Stimulated activated CD4-positive, alpha-beta T cell treated with anti-CD3 and anti-CD28 coated beads, Interleukin-2, amount 100 ng/mL, for 4 hours (primary cell): ENCODE measurements at places on chromosomes 3 and 15.
A peak's percentile ranks its signal among the peaks of the same experiment; 100 is the strongest.

DNA sequence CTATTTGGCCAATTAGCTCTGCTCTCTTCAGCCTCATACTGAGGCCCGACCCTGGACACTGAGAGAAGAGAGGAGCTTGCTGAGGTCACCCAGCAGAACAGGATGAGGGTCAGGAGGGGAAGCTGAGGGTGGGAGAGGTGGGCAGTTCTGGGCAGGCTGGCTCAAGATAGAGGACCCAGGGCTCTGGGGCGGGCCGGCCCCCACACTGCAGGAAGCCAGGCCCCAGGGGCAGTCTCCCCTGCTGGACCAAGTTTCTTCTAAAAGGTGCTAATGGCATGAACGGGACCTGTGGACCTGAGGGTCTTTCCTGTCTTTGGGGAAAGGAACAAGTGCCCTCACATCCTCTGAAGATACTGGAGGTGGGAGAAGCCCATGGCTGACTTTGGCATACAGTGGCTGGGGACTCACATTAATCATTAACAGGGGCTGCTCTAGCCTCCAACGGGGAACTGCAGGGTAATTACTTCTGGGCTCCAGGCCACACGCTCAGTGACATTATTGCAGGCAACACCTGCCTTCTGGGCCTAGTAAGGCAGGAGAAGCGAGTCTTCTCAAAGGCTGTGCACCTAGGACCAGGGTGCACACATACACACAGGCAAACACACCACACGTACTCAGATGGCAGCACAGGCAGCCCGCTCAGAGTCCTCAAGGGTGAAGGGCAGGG lies 10.6 kb downstream of the HCN4 start:
- no peak for DNase-seq

DNA sequence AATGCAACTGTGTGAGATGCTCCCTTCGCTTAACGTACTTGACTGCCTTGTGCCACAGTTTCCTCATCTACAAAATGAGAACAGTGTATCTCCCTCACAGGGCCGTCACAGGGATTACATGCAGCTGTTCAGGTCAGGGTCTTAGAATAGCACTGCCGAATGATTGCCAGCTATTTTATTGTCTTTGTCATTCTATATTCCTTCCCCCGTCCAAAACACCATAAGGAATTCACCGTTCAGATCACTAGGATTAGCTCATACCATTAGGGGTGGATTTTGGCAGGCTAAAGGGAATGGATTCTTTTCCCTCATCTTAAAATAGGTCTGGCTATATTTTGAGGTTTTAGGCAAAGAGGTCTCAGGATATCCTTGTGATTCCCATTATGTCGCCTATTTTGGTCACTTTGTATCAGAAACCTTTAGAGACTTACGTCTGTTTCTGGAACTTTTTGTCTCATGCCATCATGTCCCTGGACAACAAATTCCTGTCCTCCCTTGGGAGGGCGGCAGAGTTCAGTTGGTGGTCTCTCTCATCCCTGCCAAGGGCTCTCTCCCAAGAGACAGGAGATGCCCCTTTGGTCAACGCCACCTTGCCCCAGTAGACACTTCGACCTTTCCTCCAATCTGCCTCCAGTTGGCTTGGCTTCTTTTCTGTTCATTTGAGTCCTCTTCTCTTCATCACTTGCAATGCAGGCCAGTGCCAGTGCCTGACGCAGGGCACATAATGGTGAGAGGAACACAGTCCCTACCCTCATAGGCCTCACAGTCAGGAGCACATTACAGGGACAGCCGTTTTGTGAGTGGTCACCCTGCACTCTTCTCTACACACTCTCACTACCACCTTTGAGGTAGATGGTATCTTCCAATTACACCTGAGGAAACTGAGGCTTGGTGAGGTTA lies 171.6 kb upstream of the BHLHE40 start:
- DNase-seq, result no peak

GRCh38 chr3:182717216-182717615 lies 76.1 kb upstream of the ATP11B start:
- DNase-seq, result no peak

- no peak for DNase-seq
Measured at GRCh38 chr3:111068574-111068973, 3.0 kb upstream of the NECTIN3 start.

- peak; percentile 19 for DNase-seq
Measured at GRCh38 chr15:38085114-38085513, 150.7 kb downstream of the TMCO5A start.
